ENCODE measurements at places on chromosomes 16 and 17.

DNA sequence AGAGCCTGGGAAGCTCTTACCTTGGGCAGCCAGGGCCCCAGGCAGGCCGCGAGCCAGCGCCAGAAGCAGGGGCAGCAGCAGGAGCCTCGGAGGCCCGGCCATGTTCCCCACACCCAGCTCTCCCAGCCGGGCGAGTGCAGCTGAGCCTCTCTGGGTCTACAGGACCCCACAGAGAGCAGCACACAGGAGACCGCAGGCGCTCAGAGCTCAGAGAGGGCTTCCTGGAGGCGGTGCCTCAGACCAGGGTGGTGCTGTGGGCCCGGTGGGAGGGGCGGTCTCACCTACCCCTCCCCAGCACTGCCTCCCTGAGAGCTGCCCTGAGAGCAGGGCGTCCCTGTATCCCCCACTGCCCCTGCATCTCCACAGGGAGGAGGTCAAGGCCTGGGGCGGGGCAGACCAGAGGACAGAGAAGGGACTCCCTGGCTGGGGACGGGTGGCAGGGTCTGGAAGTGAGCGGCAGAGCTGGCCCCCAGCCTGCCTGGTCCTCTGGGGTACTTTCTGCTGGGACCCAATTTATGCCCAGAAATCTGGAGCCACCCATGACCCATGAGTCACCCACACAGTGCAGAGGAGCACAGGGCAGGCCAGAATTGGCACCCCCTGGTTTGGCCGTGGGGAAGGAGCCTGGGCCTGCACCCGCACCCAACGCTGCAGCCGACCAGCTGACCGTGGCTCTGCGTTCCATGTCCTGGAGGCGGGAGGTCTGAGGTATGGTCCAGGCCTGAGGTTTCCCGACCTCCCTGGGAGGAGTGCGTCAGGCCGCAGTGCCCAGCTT is at the start of gene CD7:
Gene CD7 (minus strand): TSS at position 215 of the 775 bp plus-strand sequence. CDS start 113 bp downstream, at position 102.
- DNase-seq, result no peak

DNA sequence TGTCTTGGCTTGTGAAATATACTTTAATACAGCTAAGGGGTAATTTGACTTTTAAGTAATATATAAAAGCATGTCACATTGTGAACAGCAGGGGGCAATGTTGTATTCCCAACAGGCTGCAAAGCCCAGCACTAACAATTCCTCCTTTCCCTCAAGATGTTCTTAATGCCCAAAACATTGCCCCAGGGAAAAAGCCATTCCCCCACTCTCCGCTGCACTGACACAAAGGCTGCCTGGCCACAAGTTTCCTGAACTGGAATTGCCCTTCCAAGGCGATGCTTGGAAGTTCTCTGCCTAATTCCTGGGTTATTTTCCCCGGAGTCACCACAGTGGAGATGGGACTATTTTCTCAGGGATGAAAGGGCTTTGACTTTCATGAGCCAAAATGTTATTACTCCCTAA is 27.2 kb downstream of the CLEC16A start:
- no peak for DNase-seq

GRCh38 chr16:68200088-68200783 is 35.7 kb downstream of the ESRP2 start:
- no peak for DNase-seq

DNA sequence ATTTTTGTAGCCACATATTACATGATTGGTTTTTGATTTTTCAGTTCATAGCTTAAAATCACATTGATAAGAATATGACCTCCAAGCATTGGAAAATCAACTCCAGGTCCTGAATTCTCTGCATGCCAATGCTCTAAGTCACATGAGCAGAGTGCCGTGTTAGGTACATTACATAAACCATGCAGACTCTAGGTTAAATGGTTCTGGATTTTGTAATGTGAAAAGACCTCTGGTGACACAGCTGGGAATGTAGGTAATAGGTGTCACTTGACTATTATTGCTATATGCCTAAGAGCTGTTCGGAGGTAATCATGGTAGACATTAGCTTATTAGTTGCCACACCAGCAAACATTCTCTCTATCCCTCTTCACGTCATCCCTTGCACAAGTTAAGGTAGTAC is 231.1 kb upstream of the SALL1 start:
- no peak for DNase-seq

DNA sequence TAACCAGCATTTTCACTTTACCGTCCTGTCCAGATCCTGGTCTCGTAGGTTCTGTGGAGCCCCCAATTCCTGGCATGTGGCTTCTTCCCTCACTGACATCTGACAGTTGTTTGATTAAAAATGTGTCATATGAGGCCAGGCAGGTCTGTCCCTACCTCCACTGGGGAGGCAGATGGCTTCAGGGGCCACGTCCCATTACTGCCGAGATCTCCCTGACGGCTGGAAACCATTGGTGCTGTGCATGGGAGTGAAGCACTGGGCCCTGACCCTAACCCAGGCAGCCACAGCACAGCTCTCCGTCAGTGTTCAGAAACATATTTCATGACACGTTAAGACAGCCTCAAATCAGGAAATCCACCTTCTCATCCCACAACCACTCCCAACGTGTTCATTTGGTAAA is 77.5 kb downstream of the GNAO1 start:
- no peak for DNase-seq

DNA sequence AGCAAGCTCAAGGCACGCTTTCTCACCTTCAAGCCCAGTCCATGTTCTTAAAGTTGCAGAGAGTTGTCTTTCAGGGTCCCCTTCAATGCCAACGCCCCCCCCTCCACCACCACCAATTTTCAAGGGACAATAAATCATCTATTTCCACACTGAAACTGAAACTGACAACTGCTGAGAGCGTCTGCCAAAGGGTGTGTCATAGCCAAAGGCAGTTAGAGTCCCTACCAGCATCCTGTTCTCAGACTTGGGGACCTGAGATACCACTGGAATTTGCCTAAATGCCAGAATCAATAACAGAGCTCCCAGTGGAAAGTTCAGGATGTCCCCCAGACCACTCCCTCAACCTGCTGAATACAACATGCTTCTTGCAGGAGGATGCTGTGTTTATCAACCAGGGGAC is 133.2 kb upstream of the SOX9 start:
- DNase-seq, result no peak

DNA sequence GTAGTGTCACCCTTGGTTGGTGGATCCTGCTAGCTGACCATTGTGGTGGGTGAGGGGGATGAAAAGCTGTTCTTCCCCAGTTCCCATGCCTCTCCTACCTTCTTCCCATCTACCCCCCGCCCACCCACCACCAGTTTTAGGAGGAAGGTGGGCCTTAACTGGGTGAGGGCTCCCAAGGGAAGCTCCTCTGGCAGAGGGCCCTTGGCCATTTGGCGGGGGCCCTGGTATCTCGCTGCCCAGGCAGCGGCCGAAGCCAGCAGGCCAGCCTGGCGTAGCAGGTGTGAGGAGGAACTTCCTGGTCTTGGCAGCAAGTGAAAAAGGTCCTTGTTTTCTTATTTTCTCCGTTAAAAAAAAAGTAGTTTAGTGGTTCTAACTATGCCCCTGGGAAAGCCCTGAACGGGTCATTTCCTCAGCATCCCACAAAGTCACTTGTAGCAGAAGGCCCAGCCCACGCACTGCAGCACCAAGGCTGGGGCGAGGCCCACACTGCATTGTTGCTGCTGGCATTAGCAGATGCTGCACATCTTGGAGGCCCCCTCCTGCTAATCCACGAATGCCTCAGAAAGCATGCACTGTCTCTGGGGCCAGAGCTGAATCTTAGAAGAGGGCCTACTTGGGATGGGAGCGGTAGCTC is 72.5 kb downstream of the MPRIP start:
- DNase-seq, result no peak

DNA sequence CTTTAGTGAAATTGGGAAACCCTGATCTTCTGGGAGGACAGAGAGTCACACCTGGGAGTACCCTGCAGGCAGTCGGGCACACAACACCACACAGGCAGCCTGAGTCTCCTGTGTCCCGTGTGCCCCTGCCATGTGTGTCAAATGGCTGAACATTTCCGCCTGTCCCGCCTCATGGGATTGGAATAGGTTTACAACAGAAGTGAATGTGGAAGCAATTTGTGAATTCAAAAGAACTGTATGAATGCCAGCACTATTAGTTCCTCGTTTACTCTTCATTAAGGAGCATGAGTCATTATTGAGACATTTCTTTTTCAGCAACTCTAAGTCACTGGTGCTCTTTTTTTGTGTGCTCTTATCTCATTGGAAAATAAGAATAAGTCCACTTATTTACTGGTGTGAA is 226.5 kb downstream of the PMP22 start:
- DNase-seq, result no peak

DNA sequence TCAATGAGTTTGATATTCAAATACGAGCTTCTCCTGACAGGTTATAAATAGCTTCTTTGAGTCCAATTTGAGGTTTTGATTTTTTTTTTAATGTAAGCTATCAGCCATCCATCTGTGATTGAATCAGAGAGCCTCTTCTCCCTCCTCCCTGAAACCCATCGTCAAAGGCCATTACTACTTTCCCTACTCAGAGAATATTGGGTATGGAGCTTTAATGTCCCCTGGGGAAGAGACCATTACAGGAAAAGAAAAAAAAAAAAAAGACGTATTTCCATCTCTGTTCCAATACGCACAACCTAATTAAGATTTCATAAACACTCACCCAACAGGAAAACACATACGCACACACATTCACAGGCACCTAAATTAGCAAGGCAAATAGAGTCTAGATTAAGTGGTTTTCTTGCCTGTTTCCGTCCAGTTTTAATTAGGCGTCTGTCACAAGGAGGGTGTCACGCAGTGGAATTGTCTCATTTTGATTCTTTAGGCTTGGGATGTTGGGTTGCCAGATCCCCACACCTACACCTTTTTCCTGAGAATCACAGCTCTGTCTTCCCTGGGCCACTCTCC is 194.3 kb upstream of the RPL38 start:
- peak; percentile 17 for DNase-seq

DNA sequence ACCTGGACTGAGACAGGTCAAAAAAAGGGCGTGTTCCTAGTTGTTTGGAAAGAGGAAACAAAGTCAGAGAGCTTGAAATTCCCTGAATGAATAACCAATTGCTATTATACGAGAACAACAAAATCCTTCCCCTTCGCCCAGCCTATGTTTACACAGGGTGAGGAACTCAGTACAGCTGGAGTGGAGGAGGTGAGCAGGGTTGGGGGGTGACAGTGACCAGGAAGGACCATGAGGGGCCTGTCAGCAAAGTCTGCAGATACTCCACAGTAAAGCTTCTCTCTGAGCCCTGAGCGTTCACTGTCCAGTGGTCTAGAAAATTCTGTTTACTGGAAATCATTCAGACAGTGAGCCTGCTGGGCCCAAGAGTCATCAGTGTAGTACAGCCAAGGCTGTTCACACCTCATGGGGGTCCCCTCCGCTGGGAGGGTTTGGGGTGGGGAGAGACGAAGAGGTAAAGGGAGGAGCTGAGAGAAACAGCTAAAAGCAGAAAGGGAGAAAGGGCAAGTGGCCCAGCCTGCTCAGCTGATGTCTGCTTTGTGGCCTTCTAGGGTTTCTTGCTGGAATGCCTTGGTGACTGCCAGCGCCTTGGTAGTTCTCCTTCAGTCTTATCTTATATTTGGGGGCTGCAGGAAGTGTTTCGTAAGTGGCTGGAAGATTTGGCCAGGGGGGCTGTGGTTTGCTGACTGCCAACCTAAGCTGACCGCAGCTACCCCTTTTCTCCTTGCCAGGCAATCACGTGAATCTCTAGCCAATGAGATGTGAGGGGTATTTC is 5.7 kb downstream of the DUSP3 start:
- DNase-seq, result no peak

- no peak for DNase-seq
These were observed 191.7 kb upstream of the RBFOX1 start for GRCh38 chr16:7140899-7141298.

- DNase-seq, result no peak
These were observed 2.3 kb downstream of the SALL1 start for GRCh38 chr16:51148678-51149228.

DNA sequence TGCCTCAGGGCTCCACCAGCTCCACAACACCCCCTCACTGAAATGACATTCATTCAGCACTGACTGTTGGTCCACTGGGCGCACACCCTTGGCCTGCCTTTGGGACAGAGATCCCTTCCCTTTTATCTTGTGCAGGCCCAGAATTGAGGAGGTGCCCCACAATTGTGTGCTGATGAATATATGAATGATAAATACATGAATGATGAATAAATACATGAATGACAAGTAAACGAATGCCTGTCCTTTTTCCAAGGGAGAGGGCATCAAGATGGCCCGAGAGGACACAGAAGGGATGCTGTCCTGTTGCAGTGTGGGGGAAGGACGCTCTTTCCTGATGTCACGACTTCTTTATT is 5.7 kb downstream of the CCR7 start:
- DNase-seq, result no peak

GRCh38 chr16:85204242-85205010 is 92.2 kb upstream of the CIBAR2 start:
- DNase-seq, result no peak

- no peak for DNase-seq
These were observed 4.4 kb upstream of the CYLD start for GRCh38 chr16:50737420-50737959.

- DNase-seq, result no peak
These were observed 11.1 kb downstream of the TLE7 start for GRCh38 chr16:71430744-71431143.

GRCh38 chr17:17935321-17936271 is 36.6 kb downstream of the TOM1L2 start:
- no peak for DNase-seq

DNA sequence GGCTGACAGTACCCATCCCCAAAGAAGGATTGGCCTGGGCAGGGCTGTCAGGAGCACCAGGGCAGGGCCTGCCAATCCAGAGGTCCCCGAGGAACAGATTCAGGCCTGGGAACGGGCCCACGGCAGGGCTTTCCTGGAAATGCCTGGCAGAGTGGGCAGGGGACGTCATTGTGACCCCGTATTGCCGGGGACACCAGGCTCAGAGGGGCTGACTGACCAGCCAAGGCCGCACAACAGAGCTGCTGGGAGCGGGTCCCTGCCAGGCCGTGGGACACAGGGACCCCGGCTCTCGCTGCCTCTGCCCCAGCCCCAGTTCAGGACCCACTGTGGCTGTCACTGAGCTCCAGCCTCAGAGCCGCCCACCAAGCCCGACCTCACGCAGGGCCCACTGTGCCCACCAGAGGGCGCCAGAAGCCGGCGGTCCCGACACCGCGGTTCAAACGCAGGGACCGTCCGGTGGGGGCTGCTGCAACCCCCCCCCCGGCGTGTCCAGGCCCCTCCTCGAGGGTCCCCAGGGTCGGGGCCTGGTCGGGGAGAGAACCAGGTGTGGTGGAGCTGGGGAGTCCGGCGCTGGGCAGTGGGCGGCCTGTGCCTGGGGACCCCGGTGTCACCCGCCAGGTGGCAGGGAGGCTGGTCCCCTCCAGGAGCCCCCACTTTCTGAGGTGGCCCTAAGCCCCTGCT is 15.2 kb upstream of the SSTR5 start:
- no peak for DNase-seq

DNA sequence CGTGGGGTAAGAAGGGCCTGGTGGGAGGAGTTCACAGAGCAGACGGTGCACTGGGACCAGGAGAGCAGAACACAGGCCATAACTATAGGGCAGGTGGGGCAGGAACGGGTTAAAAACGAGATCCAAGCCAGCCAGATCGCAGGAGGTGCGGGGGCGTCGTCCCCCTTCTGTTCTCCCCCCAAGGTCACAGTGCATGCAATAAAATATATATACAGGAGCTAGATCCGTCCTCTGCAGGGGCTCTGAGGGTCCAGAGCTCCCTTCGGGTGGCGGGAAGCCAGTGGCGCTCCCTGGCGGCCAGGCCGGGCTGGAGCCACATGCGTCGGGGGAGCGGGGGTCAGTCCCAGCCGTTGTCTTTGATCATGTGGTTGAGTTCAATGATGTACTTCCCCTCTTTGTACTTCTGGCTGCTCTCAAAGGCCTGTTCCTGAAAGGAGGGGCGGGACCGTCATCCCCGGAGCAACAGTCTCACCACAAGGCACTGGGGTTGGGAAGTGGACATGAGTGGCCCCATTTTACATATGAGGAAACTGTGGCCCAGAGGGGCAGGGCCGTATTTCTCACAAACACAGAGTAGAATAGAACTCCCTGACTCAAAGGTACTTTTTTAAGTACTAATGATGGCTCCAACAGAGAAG is 768 bp upstream of the TBX6 start:
- DNase-seq, result no peak

Measured in NCI-H1417 treated with DMSO at 0.1 percent for 48 hours (cell line).